ENCODE measurements at places on chromosomes 1 and 21. TPM values are rescaled to one million over a fixed set of nuclear protein-coding genes. Genes with fewer than 3 reads are reported as not detected.

DNA sequence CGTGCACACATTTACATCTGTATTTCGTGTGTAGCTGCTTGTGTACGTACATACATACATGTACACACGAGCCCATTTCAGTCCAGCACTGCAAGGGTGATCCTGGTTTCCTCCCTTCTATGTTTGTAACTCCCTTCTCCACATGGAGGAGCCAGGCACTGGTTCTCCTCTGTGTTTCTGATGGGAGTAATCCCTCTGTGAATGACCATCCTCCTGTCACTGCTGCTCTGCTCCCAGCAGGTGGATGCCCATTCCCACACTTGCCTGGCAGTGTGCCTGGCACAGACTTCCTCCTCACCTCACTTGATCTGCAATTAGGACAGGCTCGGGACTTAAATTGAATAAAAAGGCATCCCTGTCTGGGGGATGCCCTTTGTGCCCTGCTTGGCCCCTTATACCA, 37.1 kb downstream of the TRAPPC10 start:
- H3K27ac ChIP-seq, result no peak overlapping the region
- H3K27me3 ChIP-seq, result no peaks in the 10 kb centered on the region
- no peaks in the 10 kb centered on the region for H3K4me1 ChIP-seq
- DNase-seq, result peak; percentile 15
- no peaks in the 10 kb centered on the region for H3K36me3 ChIP-seq

The CCDC17 gene
- total RNA-seq, result 3.3 TPM

GRCh38 chr1:61378494-61379180, 296.3 kb downstream of the NFIA start:
- no peak overlapping the region for H3K27ac ChIP-seq
- peaks cover 4% of the 10 kb centered on the region for H3K4me1 ChIP-seq
- no peaks in the 10 kb centered on the region for H3K27me3 ChIP-seq
- DNase-seq, result peak; percentile 47
- H3K36me3 ChIP-seq, result no peaks in the 10 kb centered on the region

The CD1C gene
- total RNA-seq, result not detected

- H3K27me3 ChIP-seq, result no peaks in the 10 kb centered on the region
- H3K4me1 ChIP-seq, result no peaks in the 10 kb centered on the region
- DNase-seq, result peak; percentile 77
- H3K36me3 ChIP-seq, result no peaks in the 10 kb centered on the region
- peak overlapping the region; percentile 6 for H3K27ac ChIP-seq
Observed at GRCh38 chr21:43734131-43734927, 15.4 kb downstream of the PDXK start.

DNA sequence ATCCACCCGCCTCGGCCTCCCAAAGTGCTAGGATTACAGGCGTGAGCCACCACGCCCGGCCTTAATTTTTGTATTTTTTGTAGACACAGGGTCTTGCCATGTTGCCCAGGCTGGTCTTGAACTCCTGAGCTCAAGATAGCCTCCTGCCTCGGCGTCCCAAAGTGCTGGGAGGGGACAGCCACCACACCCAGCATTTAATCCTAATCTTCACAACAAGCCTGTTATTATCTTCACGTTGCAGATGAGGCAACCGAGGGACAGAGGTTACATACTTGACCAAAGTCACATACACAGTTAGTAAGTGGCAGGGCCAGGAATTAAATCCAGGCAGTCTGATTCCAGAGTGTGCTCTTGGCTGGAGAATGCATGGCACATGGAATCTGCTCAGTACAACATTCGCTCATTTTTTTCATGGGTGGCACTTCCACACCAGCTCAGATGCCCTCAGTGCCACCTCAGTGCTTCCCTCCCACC, 4.8 kb upstream of the GPR37L1 start:
- DNase-seq, result no peak
- H3K4me3 ChIP-seq, result no peak overlapping the region
- H3K4me1 ChIP-seq, result no peaks in the 10 kb centered on the region
- H3K27me3 ChIP-seq, result no peaks in the 10 kb centered on the region
- H3K27ac ChIP-seq, result no peak overlapping the region

The RPS6KA1 gene
- total RNA-seq, result 21.0 TPM

- H3K4me3 ChIP-seq, result no peak overlapping the region
- H3K36me3 ChIP-seq, result no peaks in the 10 kb centered on the region
- no peaks in the 10 kb centered on the region for H3K4me1 ChIP-seq
- H3K27ac ChIP-seq, result no peak overlapping the region
- no peaks in the 10 kb centered on the region for H3K27me3 ChIP-seq
Observed at GRCh38 chr21:45867041-45867666, 114.4 kb upstream of the COL6A1 start.

- H3K27me3 ChIP-seq, result no peaks in the 10 kb centered on the region
- H3K4me3 ChIP-seq, result no peak overlapping the region
- no peak for DNase-seq
- no peak overlapping the region for H3K27ac ChIP-seq
Observed at GRCh38 chr1:230750576-230750975, 3.4 kb downstream of the CAPN9 start.

DNA sequence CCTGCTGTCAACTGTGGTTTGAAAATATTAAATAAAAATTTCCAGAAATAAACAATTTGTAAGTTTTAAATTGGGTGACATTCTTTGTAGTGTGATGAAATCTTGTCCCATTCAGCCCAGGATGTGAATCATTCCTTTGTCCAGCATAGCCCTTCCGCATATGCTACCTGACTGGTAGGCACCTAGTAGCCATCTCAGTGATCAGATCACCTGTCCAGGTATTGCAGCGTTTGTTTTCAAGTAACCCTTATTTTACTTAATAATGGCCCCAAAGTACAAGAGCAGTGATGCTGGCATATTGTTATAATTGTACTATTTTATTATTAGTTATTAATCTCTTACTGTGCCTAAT, 351.6 kb upstream of the B3GALT2 start:
- H3K27ac ChIP-seq, result no peak overlapping the region
- no peaks in the 10 kb centered on the region for H3K36me3 ChIP-seq
- DNase-seq, result no peak

- H3K4me3 ChIP-seq, result no peak overlapping the region
- no peaks in the 10 kb centered on the region for H3K4me1 ChIP-seq
- no peaks in the 10 kb centered on the region for H3K36me3 ChIP-seq
Observed at GRCh38 chr1:51768971-51769588, 109.4 kb downstream of the NRDC start.

GRCh38 chr1:53995683-53996082, 22.3 kb downstream of the LDLRAD1 start:
- no peak overlapping the region for H3K27ac ChIP-seq
- H3K4me1 ChIP-seq, result no peaks in the 10 kb centered on the region
- H3K36me3 ChIP-seq, result no peaks in the 10 kb centered on the region

The PLA2G2F gene
- not detected for total RNA-seq

The AQP10 gene
- 0.26 TPM for total RNA-seq

DNA sequence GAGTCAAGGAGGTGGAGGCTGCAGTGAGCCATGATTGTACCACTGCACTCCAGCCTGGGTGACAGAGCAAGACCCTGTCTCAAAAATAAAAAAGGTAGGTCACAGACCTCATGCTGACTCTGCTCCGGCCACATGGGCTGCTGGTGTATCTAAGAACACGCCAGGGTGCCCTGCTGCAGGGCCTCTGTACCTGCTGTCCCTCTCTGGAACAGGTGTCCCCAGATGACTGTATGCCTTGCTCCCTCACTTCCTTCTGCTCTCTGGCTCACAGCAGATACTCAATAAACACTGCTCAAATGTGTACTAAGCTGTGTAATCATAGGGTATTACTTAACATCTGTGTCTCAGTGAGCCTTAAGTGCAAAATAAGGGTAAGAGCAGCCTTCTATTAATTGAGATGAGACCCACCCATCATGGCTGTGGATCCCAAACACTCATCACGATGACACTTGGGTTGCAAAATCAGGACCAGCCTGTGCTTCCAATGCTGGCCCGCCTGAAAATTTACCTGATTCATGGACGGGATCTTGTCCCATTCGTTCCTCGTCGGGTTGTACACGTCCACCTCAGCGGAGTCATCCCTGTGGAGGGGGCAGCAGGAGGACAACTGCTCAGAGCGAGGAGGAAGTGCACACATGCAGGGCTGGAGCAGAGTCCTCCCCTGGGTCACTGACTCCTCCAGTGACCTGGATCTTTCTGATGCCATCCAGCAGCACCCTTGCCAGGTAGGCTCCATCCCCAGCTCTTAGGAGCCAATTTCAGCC, 7.5 kb downstream of the KLHL21 start:
- H3K27ac ChIP-seq, result no peak overlapping the region
- no peak overlapping the region for H3K4me3 ChIP-seq
- no peak for DNase-seq
- H3K27me3 ChIP-seq, result no peaks in the 10 kb centered on the region
- H3K36me3 ChIP-seq, result no peaks in the 10 kb centered on the region
- no peaks in the 10 kb centered on the region for H3K4me1 ChIP-seq

The ARMH1 gene
- total RNA-seq, result 1.5 TPM

- H3K27me3 ChIP-seq, result no peaks in the 10 kb centered on the region
- DNase-seq, result no peak
- H3K27ac ChIP-seq, result no peak overlapping the region
- H3K4me3 ChIP-seq, result no peak overlapping the region
- no peaks in the 10 kb centered on the region for H3K36me3 ChIP-seq
Observed at GRCh38 chr1:30103708-30104411, 619.5 kb downstream of the MATN1 start.

DNA sequence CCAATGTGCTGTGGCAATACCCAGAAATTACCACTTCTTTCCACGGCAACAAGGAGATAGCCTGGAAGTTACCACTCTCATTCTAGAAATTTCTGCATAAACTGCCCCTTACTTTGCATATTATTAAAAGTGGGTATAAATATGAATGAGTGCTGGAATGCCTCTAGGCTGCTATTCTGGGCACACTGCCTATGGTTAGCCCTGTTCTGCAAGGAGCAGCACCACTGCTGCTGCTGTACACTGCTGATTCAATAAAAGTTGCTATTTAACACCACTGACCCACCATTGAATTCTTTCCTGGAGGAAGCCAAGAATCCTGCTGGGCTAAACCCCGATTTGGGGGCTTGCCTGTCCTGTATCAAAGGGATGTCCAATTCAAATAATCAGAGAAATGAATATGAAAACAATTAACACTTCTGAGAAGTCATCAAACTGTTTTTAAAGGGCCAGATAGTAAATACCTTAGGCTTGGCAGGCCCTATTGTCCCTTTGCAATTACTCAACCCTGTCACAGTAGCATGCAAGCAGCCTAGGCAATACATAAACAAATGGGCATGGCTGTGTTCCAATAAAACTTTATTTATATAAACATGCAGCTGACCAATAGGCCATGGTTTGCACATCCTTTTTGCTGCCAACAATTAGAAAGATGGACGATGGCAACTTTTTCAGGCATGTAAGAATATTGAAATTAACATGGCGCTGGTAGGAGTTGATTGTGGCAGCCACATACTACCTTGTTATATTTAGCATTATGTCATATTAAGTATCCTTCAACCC, 369.4 kb upstream of the B3GALT2 start:
- H3K4me1 ChIP-seq, result peaks cover 2% of the 10 kb centered on the region
- no peaks in the 10 kb centered on the region for H3K36me3 ChIP-seq
- no peaks in the 10 kb centered on the region for H3K27me3 ChIP-seq
- no peak overlapping the region for H3K27ac ChIP-seq

DNA sequence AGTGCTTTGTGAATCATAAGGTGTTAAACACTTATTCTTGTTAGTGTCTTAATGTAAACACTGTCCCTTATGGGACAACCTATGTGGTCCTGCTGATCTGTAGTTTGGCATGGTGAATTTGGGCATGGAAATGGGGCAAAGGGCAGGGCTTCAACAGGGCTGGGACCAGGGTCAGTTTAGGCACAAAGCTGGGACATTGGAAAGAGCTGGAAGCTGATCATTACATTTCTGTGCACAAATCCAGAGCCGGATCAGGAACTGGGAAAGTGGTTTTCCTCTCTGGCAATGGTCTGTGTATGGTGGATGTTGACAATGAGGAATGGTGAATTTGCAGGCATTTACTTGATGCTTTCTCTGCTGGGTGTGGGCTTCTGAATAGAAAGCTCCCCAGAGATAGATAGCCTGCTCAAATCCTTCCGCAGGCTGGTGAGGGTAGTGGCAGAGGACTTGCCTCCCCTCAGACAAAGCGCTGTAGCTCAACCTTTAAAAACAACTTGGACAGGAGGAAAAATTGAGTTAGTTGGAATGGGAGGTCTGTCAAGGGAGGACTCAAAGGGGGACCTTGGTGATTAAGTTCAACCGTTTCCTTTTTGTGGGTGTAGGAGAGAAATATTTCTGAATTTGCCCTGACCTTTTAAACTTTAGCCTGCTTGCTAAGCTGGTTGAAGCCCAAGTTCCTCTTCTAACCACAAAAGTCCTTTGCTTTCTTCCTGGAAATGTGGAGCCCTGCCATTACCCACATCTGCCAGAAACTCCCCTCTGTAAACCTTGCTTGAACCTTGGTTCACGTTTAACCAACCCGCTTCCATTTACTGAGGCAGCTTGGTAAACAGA, 35.3 kb downstream of the HLX start:
- no peaks in the 10 kb centered on the region for H3K36me3 ChIP-seq
- no peak for DNase-seq
- H3K27ac ChIP-seq, result no peak overlapping the region
- no peaks in the 10 kb centered on the region for H3K4me1 ChIP-seq

DNA sequence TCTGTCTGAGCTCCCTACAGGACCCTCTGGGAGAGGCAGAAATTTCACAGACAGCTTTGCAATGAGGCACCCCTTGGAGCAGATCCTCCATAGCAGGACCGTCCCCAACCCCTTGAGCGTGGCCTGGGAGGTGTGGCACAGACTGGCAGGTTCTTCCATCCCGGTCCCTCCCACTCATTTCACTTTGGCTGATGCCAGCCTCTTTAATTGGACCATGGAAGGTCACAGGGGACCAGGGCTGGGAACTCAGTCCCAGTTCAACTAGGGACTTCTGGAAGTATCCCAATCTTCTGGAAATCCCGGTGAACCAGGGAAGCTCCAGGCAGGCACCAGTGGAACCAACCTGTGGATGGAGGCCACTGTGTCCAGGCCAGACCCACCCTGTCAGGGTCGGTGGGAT, 83.7 kb downstream of the SPSB1 start:
- H3K4me1 ChIP-seq, result no peaks in the 10 kb centered on the region
- no peaks in the 10 kb centered on the region for H3K27me3 ChIP-seq
- DNase-seq, result no peak

GRCh38 chr1:54012863-54013262, 5.1 kb downstream of the LDLRAD1 start:
- no peak overlapping the region for H3K4me3 ChIP-seq
- H3K27ac ChIP-seq, result no peak overlapping the region
- no peaks in the 10 kb centered on the region for H3K36me3 ChIP-seq
- no peaks in the 10 kb centered on the region for H3K4me1 ChIP-seq

The ZNF648 gene
- not detected for total RNA-seq

GRCh38 chr1:60678391-60678790, 404.0 kb upstream of the NFIA start:
- no peaks in the 10 kb centered on the region for H3K4me1 ChIP-seq
- H3K27me3 ChIP-seq, result no peaks in the 10 kb centered on the region
- H3K4me3 ChIP-seq, result no peak overlapping the region
- DNase-seq, result no peak
- H3K27ac ChIP-seq, result no peak overlapping the region
- H3K36me3 ChIP-seq, result no peaks in the 10 kb centered on the region

The GRIK3 gene
- 0.68 TPM for total RNA-seq
